ENCODE measurements at places on chromosomes 13 and 19.

GRCh38 chr13:113088691-113089020, 16.9 kb upstream of the F7 start:
- DNase-seq = no peak

DNA sequence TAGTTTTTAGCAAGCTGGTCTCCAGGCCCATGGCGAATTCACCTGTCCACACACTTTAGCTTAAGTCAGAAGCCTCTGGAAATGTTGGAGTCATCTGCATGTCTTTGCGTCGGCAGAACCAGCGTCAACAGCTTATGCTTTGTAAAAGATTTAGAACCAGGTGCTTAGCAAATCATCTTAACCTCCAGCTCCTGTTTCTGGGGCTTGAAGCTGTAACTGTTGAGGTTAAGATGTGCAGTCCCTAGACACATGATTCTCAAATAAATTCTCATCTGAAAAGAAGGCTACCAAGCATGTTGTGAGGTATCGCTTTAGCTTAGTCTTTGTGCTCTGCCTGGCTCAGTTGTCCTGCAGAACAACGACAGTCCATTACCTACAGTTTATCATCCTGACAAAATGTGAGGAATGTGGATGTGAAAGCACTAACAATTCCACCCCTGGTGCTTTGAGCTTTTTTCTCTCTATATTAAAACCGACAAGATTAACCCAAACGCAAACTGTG, 4.4 kb downstream of the EFNB2 start:
- no peak for DNase-seq

DNA sequence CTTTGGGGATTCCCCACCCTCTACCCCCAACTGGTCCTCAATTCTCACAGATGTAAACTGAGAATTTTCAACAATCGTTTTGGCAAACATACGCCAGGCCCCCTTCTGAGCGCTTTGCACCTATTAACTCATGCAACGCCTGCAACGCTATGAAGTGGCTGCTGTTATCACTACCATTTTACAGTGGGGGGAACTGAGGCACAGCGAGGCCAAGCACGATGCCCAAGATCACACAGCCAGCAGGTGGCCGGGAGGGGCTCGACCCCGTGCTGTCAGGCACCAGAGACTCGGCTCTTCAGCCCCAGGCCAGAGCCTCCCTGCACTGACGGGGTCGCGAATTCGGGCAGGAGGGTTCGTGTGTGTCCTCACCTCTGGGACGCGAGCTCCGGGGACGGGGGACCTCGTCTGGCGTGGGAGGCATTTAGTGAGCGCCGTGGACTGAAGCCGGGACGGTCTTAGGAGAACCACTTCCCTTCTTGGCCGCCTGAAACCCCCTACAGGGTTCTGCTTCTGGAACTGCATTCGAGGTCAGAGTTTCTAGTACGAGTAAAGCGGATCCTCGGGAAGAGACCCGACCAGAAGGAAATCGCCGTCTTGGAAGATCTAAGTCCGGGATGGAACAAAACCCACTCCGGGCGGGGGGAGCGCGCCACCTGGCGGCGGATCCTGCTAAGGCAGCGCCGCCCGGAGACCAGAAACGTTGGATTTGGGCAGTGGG, 21.0 kb downstream of the ZNF114 start:
- peak; percentile 82 for DNase-seq

- DNase-seq = no peak
Measured at GRCh38 chr19:3229346-3229743, 4.9 kb downstream of the CELF5 start.

GRCh38 chr13:108615241-108615640, 14.2 kb upstream of the MYO16 start:
- DNase-seq = no peak

DNA sequence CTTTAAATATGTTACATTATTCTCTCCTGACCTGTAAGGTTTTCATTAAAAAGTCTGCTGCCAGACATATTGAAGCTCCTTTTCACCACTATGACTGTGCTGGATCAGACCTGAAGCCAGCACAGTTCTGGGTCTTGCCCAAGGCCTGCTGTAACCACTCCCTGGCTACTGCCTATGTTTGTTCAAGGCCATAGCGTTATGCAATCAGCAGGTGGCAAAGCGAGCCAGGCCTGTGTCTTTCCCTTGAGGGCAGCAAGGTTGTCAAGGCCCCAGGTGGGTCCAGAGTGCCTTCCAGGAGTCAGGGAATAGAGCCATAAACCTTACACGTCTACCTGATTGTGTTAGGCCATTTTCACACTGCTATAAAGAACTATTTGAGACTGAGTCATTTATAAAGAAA, 496.8 kb upstream of the PCDH9 start:
- DNase-seq = no peak

- DNase-seq = peak; percentile 62
Measured at GRCh38 chr19:48424694-48425219, 21.0 kb upstream of the GRWD1 start.

GRCh38 chr13:23510979-23511735, 59.1 kb upstream of the TNFRSF19 start:
- DNase-seq = peak; percentile 51

- DNase-seq = no peak
Measured at GRCh38 chr13:103926118-103926517, 859.9 kb upstream of the SLC10A2 start.

DNA sequence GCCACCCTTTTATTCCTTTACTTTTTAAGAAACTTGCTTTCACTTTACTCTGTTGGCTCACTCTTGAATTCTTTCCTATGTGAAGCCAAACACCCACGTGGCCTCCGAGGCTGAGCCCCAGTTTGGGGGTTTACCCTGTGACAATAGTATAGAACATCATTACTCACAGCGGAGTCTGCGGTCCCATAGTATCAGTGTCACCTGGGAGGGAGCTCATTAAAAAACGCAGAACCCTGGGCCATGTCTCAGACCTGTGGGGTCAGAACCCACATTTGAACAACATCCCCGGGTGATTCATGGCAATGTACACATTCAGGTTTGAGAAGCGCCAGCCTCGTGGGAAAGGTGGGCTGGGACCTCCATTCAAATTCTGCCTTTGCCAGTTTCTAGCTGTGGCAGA, 36.0 kb upstream of the UBL3 start:
- DNase-seq = no peak
